ENCODE measurements at places on chromosomes 16 and 17.

GRCh38 chr16:11955713-11956123, 9.3 kb upstream of the TNFRSF17 start:
- no peak for DNase-seq

GRCh38 chr17:17440010-17440843, 36.6 kb upstream of the MED9 start:
- peak; percentile 31 for DNase-seq

DNA sequence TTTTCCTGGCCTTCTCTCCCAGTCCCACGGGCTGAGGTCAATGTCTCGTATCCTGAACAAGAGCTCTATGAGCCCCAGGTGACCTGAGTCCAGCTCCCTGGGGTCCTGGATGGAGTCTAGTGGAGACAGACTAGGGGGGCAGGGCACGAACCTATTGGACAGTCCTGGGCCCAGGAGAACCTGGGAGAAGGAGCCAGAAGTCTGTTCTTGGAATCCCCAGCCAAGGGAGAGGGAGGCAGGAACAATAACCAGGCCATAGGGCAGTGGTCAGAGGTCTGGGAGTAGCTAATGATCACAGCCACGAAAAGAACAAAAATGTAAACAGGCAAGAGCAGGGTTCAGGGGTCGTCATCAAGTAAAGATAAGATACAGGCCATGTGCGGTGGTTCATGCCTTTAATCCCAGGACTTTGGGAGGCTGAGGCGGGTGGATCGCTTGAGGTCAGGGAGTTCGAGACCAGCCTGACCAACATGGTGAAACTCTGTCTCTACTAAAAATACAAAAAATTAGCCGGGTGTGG, 60.8 kb downstream of the COPRS start:
- DNase-seq = no peak

- peak; percentile 37 for DNase-seq
Measured at GRCh38 chr17:44220213-44221083, 973 bp upstream of the UBTF start.

DNA sequence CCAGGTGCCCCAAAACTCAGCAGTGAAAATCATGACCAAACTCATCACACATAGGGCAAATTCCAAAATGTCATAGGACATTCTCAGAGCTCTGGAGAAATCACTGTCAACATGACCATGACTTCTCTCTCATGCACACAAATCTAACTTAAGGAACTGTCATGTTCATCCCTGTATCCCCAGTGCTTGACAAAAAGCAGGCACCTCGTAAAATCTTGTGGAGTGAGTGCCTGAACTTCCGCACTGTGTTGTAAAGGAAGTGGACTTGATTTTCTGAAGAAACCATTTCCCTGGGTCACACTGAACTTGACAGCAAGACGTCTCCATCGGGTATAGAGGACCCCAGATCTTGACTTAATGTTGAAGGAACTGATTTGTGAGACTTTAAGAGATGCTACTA, 2.8 kb downstream of the KRT37 start:
- no peak for DNase-seq

- DNase-seq = no peak
Measured at GRCh38 chr17:65055708-65056638, 567 bp downstream of the GNA13 start.

DNA sequence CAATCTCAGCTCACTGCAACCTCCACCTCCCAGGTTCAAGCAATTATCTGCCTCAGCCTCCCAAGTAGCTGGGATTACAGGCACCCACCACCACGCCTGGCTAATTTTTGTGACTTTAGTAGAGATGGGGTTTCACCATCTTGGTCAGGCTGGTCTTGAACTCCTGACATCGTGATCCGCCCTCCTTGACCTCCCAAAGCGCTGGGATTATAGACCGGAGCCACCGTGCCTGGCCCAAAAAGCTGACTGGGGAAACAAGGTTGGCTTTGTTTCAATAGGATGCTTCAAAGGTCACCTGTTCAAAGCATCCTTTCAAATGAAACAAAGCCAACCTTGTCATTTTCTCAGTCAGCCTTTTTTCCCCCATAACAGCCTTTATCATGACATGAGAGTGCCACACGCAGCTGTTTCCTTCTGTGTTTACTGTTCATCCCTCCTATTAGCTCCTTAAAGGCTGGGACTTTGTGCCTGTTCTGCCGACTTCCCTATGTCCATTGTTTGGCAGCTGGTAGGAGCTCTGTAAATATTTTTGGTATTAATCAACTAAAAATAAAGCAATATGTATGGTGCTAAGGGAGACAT, 51.1 kb downstream of the ADAMTS18 start:
- DNase-seq = no peak

GRCh38 chr16:23464196-23464595, 11.2 kb upstream of the COG7 start:
- no peak for DNase-seq

GRCh38 chr17:47208744-47209488, at the start of gene MYL4:
Gene MYL4, plus strand, starts transcription at chr17:47209348. Its CDS starts 75 bp downstream, at chr17:47209423.
- DNase-seq = no peak

DNA sequence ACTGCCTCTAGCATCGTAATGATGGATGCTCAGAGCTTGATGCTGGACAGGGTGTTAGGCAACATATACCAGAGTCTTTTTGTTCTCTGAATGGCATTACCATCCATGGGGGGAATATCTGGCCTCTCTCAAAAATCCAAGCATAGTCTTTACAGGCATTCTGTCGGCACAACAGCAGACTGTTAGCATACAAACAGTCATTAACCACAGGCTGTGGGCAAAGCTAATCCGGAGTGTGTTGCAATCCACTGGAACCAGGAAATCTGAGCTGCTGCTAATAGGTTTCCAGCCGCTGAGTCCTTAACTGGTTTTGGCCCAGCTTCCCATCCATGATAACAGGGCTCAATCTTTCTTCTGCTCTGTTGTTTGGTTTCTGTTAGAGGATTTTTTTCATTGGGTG, 371.9 kb downstream of the HS3ST3B1 start:
- no peak for DNase-seq

DNA sequence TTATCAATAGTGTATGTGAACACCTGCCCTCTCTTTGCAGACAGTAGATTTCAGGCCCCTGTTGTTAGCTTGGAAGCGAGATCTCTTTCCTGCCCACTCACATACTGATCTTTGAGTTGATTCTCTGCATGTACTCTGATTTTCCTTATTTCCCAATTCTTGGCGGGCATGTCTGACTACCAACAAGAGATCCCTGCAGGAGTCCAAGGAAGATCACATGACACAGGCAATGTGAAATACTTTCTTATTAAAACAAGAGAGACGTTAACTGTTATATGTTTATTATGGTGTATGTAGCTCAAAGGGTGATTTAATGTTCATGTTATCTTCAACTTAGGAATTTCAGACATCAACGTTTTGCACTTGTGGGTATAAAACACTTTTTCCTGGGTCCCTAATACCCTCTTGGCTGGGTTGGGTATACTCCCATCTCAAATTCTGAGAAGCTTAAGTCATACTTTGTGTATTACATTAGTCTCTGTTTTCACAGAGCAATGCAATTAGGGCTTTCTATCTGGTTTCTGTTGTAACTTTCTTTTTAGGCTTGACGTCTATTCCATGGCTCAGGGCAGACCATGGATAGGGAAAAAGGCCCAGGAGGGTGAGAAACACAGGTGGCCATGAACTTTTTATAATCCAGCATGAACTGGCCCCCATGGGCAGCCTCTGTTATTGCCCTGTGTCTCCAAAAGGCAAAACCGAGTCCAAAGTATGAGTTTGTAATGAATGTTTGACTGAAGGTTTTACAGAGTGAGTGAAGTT, 32.2 kb downstream of the HSD17B2 start:
- no peak for DNase-seq

- no peak for DNase-seq
Measured at GRCh38 chr17:48290378-48290777, 139.6 kb downstream of the SKAP1 start.

- no peak for DNase-seq
Measured at GRCh38 chr17:55186937-55187770, 77.6 kb upstream of the HLF start.

DNA sequence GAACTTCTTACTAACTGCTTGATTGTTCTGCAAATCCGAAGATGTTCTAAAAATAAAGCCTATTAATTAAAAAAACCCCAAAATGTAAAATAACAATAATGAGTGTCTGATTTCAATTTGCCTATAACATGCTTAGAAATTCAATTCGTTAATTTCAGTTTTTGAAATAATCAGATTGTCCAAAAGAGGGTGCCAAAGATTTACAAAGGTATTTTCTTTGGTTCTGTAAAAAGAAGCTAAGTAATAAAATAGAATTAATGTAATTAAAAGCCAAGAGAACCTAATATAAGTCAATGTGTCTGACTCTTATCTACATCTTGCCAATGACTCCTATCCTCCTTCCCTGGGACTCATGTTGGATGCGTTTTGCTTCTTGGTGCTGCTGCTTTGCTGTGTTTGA, 75.0 kb upstream of the CPHXL start:
- no peak for DNase-seq

DNA sequence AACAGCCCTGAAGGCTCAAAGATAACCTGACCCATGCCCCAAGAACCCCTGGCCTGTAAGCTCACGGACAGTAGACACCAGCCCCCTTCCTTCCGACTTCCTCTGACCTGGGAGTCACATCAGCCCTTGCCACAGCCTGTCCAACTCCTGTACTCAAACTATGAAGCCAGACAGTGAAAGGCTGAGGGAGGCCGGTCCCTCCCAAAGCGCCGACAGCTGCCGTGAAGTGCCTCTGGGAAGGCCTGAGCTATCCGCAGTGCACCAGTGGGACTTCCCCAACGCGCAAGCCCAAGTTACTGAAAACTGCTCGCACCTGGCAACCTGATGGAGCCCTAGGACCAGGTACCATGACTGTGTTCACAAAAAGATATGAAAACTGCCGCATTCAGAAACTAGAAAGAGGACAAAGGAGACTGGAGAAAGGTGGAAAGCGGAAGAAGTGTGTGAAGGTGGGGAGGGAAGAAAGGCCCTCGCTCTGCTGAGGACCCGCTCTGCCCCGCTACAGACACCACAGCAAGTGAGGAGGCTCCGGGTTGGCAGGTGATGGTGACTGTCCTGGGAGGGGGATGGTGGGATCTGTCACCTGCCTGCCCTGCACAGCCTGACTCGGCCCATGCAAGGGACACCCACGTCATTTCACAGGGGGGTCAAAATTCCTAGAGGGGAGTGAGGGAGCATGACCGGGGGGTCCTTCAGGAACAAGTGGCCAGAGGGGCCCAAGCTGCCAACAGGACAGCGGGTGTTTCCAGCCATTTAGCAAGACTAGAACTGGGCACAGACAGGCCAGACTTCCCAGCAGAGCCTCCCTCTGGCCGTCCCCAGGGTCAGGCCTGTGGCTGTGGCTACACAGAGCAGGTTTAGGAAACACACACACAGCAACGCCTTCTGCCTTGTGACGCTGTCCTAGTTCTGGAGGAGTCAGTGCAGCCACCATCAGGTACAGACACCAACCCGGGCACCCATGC, 13.1 kb upstream of the TRAP1 start:
- no peak for DNase-seq

- DNase-seq = no peak
Measured at GRCh38 chr16:79188739-79189122, 411.8 kb downstream of the MAF start.

DNA sequence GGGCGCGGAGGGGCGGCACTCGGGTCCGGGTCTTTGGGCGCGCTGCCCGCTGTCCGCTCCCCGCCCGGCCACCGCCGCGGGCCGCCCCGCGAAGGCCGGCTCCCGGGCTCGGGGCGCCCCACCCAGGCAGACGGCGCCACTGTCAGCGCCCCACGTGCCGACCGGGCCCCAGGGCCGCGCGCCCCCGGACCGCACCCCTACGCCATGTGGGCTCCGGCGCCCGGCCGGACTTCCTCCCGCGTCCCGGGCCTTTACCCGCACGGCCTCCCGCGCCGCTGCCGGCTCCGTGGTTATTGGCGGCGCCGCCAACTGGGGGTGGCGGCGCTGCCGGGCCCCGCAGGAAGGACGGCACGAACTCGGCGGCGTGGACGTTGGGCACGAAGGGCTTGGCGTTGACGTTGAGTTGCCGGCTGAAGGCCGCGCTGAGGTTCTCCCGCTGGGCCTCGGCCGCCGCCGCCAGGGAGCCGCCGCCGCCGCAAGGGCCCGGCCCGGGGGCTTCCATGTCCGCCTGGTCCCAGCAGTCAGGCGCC, 577 bp downstream of the GSPT1 start:
- DNase-seq = peak; percentile 2

- DNase-seq = no peak
Measured at GRCh38 chr17:81324851-81325713, 30.0 kb upstream of the SLC38A10 start.

DNA sequence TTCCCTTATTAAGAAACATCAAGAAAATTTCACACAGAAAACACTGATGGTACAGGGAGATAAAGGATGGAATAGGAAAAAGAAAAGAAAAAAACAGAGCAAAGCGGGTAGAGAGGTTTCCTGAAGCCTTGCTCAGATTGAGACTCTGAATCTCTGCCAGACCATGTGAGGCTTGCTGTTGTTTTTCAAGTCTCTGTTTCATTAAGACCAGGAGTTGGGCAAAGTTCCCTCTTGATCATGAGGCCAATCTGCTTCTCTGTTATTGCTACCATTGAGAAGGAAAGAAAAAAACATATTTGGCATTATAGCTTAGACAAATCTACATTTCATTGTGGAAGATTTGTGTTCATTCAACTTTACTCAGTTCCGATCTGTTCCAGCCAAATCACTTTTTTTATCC, 201.6 kb upstream of the SOX9 start:
- DNase-seq = no peak

- no peak for DNase-seq
Measured at GRCh38 chr17:9408868-9409829, 166.5 kb downstream of the STX8 start.

- DNase-seq = no peak
Measured at GRCh38 chr17:65538675-65539529, 22.5 kb downstream of the AXIN2 start.

DNA sequence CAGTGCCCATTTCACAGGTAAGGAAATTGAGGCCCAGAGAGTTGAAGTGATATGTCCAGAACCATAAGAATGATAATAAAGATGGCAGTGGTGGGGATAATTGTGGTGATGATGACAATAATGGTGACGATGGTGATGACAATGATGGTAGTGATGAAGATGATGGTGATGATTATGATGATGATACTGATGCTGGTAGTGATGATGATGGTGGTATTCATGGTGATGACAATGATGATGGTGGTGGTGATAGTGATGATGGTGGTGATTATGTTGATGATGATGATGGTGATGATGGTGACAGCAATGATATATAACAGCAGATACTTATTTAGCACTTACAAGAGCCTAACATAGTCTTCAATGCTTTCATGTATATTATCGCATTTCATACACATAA, 18.1 kb upstream of the TMEM132E start:
- no peak for DNase-seq

All from stimulated activated CD4-positive, alpha-beta T cell treated with anti-CD3 and anti-CD28 coated beads, Interleukin-1b, Interleukin-23, amount 100 ng/mL, for 1 hour (primary cell).